Activated T-cell treated with anti-CD3 and anti-CD28 coated beads for 4 hours (primary cell): ENCODE measurements at places on chromosomes 13 and 19.

DNA sequence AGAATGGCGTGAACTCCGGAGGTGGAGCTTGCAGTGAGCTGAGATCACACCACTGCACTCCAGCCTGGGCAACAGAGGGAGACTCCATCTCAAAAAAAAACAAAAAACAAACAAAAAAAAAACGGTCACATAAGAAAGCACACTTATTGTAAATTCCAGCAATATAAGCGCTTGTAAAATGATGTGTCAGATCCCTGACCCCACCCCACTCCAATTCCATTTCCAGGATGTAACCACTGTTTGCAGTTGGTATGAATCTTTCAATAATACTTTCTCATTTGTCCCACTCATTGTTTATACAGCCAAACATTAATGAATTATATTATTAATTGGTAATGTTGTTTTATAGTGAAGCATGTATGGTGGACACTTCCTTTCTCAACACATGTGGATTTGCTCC is 15.9 kb upstream of the CEACAM1 start:
- no peak for DNase-seq

DNA sequence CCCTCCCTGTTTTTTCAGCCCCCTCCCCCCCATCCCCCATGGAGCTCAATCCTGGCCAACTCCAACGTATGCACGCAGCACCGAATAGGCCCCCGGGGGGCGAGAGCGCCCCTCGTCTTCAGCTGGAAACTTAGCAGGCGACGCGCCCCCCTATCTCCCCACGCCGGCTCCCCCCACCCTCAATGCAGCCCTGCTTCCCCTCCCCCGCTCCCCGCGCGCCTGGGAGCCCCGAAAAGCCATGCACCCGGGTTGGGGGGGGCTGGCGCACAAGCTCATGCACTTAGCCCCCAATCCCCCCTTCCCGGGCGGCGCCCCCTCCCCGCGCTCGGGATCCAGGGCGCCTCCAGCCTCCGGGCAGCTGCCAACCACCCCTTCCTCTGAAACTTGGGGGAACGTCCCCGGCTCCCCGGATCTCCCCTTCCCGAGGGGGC is 508 bp downstream of the ZBTB7A start:
- peak; percentile 54 for DNase-seq

- DNase-seq, result no peak
These were observed 10.5 kb upstream of the CEACAM20 start for GRCh38 chr19:44539991-44540390.

- peak; percentile 38 for DNase-seq
These were observed 880 bp downstream of the SWSAP1 start for GRCh38 chr19:11375143-11375948.

GRCh38 chr13:111902726-111903125 is 164.2 kb upstream of the SOX1 start:
- DNase-seq, result no peak

DNA sequence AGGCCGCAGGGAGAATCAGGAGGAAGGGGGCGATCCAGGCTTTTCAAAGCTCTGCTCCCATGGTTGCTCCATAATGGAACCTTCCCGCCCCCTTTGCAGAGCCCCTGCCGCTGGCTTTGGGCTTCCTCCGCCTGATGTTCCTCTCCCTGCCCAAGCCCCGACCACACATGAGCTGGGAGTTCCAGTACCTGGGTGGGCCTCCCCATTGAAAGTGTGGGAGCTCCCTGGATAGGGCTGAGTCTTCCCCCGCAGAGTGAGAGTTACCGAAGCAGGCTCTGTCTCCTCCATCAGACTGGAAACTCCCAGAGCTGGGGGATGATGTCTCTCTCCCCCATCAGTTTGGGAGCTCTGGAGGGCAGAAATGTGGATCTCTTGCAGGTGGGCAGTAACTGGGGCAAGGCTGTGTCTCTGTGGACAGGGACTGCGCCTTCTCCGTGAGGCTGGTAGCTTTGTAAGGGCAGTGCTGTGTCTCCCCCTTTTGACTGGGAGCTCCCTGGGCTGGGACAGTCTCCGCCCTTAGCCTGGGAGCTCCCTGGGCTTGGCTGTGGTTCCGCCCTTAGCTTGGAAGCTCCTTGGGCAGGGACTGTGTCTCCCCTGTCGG is 722 bp downstream of the DCAF15 start:
- no peak for DNase-seq

DNA sequence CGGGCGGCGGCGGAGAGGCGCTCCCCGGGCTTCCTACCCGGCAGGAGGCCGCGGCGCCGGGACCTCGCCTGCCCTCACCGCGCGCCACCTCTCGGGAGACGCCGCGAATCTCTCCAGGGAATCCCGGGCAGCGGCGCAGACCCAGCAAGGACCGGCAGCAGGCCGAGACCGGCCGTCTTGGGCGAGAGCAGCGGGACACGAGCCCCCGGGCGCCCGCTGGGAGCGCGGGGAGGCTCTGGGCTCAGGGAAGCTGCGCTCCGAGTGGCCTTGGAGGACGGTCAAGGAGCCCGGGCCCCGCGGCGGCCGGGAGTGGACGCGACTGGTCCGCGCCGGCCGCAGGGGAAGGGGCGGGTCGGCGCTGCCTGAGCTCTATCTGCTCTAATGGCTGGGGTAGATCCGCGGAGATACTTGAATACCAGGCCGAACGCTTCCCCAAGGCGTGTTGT is 14.7 kb downstream of the CDX2 start:
- no peak for DNase-seq

DNA sequence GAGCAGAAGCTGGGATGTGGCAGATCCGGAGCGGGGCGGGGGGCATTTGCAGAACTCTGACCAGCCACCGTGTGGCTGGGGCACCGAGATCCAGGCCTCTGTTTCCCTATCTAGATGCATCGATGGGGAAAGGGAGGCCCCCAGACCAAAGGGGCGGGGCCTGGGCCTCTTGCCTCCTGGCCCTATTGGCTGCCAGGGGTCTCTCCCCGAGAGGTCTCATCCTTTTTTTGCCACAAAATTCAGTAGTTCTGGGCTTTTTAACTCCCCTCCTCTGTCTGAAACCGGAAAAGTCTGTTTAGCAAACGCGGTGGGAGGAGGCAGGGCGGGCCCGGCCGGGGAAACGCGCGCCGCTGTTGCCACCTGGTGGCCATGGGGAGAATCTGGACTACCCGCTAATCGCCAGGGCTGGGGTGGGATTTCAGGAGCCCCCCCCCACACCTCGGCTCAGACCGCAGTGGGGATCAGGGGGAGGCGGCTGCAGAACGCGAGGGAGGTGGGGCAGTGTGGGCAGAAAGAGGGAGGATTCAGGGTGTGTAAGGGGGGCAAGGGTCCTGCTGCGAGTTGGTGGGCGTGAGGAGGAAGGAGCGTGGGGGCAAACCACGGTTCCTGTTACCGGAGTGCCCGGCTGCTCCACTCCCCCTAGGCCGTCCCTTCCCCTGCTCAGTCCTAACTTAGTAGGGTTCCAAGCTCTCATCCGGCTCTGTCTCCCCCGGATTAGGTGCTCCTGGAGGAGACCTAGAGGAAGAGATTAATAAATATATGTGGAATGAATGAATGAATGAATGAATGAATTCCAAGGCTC is 28.3 kb downstream of the IL12RB1 start:
- peak; percentile 76 for DNase-seq
